ENCODE measurements at places on chromosomes 7 and 10.

GRCh38 chr7:157537056-157537455 is 200.3 kb downstream of the DNAJB6 start:
- no peak for DNase-seq

DNA sequence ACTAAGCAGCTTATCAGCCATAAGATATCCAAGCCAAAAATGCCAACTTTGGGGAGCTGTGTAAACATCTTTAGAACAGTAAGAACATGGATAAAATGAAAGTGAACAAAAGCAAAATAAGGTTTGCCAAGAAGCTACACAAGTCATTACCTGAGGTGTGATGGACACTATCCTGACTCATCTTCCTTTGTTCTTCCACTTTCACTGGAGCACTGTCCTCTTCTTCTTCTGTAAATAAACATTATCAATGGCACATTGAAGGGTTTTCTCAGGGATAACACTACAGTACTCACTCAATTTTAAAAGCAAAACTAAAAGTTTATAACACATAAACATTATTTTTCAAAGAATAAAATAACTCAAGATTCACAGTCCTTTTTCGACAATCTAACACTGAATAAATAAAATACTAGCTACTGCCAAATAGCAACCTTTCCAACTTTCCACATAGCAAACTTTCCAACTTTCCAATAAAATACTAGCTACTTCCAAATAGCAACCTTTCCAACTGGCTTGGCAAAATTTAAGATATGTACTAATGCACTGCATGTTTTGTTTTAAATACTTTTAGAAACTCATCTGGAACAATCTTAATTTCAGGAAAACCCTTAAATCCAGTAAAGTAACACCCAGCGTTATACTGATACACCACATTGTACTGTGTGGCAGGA is 174.1 kb downstream of the SKAP2 start:
- no peak for DNase-seq

DNA sequence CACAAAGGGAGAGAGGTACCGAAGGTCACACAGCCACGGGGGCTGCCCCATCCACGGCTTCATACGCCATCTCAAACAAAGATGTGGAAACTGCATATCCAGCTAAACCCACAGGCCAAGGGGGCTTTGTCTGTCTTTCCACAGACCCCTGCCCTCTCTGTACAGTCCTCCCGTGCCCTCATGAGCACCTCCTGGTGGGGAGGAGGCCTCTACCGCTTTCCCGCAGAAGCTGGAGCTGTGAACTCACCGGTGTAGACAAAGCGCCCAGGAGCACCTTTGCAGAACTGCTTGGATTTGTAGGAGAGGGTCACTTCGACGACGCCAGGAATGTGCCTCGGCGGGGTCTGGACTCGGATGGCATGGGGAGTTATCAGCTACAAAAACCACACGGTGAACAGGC is 97.2 kb downstream of the EBF3 start:
- no peak for DNase-seq

- no peak for DNase-seq
Measured at GRCh38 chr10:99346247-99346646, 17.1 kb downstream of the CNNM1 start.

- no peak for DNase-seq
Measured at GRCh38 chr7:20929199-20929598, 142.5 kb upstream of the SP8 start.

GRCh38 chr10:71939861-71940474 is 24.2 kb upstream of the CHST3 start:
- DNase-seq, result no peak

DNA sequence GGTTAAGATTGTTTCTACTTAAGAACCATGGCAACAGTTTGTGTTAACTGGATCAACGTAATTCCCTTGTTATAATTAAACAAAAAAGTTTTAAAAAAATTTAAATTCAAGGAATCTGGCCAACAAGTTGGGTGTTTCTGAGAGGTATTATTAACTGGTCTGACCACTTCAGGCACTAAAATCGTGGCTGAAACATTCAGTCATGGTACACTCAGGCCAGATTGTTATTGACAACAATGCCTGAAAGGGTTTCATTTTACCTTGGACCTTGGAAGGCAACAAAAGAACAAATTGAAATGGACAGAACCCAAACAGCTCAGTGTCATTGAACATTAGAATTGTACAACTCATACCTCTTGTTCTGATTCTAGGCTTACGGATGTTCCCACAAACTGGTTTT is 103.3 kb upstream of the ARMC3 start:
- no peak for DNase-seq

DNA sequence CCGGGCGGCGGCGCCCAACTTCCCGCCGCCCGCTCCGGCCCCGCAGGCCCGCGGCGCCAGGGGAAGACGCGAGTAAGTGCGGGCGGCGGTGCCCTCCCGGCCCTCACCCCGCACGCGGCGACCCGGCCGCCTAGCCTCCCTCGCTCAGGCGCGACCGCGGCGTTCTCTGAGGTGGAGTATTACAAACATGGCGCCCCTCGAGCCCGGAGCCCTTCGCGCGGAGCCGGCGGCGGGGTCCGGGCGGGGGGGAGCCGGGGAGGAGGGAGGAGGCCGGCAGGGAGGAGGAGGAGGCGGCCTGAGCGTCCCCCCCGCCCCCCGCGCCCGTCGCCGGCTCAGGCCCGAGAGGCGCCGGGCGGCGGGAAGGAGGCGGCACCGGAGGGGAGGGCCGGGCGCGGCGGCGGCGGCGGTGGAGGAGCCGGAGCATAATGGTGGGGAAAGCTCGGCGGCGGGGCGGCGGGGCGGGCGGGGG is at the start of gene ZMYND11:
ZMYND11 (plus strand) TSS at position 324 of the 469 bp plus-strand sequence. CDS start 44,558 bp downstream, outside the sequence.
- peak; percentile 64 for DNase-seq

DNA sequence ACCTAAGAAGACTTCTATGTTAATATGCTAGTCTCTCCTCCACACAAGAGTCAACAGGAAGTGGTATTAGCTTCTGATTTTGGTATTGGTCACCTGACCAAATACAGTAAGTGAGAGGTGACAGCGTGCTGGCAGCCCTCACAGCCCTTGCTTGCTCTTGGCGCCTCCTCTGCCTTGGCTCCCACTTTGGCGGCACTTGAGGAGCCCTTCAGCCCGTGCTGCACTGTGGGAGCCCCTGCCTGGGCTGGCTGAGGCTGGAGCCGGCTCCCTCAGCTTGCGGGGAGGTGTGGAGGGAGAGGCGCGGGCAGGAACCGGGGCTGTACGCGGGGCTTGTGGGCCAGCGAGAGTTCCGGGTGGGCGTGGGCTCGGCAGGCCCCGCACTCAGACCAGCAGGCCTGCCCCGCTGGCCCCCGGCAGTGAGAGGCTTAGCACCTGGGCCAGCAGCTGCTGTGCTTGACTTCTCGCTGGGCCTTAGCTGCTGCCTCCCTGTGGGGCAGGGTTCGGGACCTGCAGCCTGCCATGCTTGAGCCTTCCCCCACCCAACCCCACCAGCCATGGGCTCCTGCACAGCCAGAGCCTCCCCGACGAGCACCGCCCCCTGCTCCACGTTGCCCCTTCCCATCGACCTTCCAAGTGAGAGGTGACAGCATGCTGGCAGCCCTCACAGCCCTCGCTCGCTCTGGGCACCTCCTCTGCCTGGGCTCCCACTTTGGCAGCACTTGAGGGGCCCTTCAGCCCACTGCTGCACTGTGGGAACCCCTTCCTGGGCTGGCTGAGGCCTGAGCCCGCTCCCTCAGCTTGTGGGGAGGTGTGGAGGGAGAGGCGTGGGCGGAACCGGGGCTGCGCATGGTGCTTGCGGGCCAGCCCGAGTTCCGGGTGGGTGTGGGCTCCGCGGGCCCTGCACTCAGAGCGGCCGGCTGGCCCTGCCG is 4.2 kb upstream of the ACSL5 start:
- peak; percentile 13 for DNase-seq

DNA sequence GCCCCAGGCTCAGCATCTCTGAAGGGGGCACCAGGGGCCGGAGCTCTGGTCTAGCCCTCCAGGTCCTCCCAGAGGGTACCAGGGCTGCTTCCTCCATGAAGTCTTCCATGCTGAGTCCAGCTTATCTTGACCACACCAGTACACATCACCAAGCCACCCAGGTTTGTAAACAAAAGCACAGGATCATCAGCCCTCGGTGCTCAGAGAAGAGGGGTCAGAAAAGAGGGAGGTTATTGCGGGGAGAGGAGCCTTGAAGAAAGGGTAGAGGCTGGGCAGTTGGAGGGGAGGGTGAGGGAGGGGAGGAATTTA is 23.9 kb downstream of the AQP1 start:
- no peak for DNase-seq

GRCh38 chr7:47815867-47816266 is 132.4 kb downstream of the PKD1L1 start:
- no peak for DNase-seq

GRCh38 chr7:133024596-133024995 is 57.3 kb downstream of the CHCHD3 start:
- no peak for DNase-seq

- DNase-seq, result no peak
Measured at GRCh38 chr10:25562547-25562946, 371.5 kb upstream of the MYO3A start.

- DNase-seq, result no peak
Measured at GRCh38 chr10:119296703-119297102, 89.3 kb downstream of the GRK5 start.

GRCh38 chr7:3156508-3156907 is 112.8 kb upstream of the CARD11 start:
- no peak for DNase-seq

GRCh38 chr7:6442114-6442513 is 5.6 kb downstream of the DAGLB start:
- DNase-seq, result no peak

DNA sequence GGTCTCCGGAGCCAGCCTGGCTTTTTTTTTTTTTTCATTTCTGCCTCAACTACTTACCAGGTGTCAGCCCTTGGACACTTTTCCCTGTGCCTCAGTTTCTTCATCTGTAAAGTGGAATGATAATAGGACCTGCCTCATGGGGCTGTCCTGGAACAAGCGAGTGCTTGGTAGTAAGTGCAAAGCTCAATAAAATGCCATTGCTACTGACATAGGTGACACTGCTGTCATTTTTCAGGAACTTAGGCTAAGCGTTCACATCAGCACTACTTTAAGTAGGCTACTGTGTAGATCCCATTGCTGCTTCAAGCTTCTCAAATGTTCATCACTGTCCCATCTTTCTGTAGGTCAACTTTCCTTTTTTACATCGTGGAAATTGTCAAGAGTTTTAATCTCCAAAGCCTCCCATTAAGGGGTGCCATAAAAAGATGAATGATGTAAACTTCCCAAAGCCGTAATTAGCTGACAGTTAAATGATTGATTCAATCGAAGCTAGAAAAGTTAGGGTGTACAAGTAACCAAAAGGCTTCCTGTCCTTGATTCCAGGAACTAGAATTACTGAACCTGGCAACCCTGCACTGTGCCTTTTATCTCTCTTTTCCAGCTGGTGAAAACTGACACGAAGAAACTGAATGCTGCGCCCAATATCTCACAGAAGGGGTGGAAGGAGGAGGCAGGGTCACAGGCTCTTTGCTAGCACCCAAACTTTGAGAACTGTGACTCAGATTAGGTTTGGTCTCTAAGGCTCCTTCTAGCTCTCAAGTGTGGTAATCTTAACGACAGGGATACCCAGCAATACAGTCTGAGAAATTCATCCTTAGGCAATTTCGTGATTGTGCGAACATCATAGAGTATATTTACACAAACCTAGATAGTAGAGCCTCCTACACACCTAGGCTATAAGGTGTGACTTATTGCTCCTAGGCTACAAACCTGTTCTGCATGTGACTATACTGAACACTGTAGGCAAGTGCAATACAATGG is 861 bp upstream of the USP6NL start:
- no peak for DNase-seq

DNA sequence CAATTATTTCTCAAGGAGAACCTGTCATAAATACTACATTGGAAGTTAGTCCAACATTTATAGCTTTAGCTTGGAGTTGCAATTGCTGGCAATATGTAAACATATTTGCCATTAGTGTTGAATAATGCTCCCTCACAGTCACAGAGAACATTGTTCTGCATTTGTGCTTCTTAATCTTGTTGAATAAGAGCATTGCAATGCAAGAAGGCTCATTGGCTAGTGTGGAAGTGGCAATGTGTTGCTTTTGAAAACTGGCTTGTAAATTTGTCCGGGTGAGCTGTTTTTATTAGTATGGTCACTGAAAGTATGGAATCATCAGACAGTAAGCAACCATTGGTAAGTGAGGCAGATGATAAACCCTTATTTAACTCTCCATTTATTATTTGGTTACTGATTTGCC is 47.7 kb upstream of the MBL2 start:
- DNase-seq, result no peak

- DNase-seq, result no peak
Measured at GRCh38 chr10:25114036-25114411, 60.8 kb upstream of the GPR158 start.

DNA sequence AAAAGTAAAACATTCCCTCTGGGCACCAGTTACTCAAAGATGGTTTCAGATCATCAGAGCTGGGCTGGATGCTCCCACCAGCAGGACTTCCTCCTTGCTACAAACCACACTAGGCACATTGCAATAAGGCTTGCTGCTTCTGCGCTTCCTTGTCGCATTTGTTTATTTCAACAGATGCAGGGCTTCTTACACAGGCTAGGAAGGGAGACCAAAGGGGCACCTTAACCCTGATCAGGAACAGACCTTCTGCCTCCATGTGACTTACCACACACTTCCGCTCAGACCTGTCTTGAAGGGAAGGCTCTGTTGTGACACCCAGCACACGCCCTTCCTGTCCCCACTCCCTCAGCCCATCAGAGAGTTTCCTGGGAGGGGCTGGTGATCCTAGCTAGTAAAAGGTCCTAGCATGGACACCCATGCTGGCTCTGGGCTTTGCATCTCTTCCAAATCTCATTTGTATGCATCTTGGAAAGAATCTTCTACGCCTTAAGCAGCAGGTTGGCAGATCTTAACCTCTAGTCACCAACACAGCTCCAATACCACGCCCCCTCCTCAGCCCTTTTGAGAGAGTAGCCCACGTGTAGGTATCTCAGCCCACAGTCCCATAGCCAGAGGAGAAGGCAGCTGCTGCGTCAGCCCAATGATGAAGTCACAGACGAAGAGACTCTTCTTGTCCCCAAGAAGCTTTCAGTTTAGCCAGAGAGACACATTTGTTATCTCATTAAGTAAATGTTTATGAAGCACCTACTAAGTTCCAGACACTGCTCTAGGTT is 47.1 kb upstream of the SVIL start:
- no peak for DNase-seq

DNA sequence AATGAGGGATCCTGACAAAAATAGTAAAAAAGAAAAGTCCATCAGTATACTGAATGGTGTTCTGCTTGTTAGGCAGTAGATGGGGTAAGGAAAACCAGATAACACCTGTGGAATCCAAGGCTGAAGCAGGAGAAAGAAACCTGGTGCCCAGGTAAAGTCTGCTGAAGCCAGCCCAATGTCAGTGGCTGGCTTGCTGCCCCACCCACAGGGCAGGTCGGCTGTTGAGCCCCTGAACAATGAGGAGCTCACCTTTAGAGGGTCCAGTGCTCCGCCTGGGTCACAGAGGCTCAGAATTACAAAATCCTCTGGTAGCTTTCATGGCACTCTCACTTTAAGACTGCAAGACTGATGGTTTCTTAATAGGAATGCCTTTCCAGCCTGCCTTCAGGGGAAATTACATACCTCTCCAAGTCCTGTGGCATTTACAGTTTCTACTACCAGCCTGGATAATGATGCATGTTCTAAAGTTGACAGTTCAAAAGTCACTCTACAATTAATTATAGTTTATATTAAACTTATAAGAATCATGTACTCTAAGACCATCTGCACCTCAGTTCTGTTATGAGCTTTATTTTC is 23.8 kb downstream of the DHX32 start:
- DNase-seq, result no peak

GRCh38 chr10:26662864-26663263 is 34.6 kb upstream of the PDSS1 start:
- no peak for DNase-seq

Data from activated gamma-delta T cell (primary cell).